ENCODE measurements at places on chromosomes 5 and 9.

- DNase-seq: no peak
Observed at GRCh38 chr5:120141076-120141475, 323.0 kb upstream of the PRR16 start.

DNA sequence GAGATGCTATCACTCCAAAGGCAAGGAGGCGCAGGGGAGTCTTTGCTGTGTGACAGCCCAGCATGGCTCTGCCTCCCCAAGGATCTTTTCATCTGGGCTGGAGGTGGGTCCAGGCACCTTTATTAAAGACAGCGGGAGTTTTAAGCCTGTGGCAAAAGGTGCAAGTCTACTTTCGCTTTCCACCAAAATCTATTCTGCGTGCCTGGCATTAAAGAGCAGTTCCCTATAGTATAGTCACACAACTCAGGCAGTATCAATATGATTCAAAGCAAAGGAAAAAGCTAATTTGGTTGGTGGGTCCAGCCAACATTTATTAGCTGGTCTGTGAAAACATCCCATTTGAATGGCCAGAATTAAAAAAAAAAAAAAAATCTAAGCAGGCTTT is 398.7 kb downstream of the EBF1 start:
- DNase-seq: no peak

DNA sequence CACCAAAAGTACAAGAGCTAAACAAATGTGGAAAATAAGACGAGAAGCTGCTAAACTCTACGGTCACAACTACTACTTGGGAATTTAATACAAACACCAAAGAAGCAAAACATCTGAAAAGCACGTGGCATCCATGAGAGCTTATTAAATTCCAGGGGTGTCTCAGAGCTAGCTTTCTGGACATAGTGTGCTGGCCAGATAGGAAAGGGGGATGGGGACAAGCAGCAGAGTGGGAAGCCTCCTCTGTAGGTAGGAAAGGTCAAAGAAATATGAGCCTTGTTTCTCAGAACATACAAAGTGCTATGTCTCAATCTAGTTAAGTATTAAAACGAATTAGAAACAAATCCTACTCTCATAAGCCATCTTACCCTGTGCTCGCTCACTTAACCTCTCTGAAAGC is 51.3 kb upstream of the GOLPH3 start:
- no peak for DNase-seq

- no peak for DNase-seq
Observed at GRCh38 chr9:137544176-137544760, 5.9 kb downstream of the PNPLA7 start.

DNA sequence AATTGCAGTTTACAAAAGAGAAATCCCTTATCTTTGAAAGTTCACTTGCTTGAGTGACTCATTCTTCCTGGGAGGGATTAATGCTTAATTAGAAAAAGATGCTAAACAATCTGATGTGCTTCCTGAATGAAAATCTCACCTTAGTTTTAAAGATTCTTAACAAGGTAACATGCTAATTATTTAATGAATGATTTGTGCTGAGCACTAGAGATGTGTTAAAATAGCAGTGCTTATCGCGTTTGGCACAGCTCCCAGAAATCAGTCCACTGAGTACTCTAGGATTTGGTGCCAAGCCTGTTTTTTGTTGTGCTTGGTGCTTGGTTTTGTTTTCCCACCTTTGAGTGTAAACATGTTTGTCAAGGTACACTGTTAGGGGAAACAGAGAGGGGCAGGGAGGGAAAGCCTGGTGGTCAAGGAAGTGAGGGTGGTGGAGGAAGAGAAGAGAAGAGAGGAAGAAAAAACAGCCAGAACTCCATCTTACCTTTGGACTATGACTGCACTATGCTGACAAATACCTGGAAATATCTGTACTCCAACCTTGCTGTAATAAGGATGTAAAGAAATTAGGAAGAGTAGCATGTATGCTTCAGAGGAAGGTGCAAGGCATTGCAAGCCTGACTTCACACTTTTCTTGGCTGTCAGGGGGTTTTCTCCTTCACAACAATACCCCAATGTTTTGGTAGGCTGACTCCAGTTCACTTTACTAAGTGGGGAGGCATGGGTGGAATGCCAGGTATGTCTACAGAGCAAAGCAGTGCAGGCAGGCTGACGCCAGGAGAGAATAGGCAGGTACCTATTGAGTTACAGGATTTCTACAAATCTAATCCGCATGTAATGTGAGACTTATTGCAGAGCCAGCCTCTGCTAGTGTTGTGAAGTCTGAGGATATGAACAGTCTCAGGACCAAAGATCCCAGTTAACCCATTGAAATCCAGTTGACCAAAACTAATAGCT is 157.2 kb upstream of the ISL1 start:
- DNase-seq: no peak

All from activated CD4-positive, alpha-beta T cell treated with anti-CD3 and anti-CD28 coated beads for 4 hours (primary cell).